ENCODE measurements at places on chromosomes 13 and 19.

DNA sequence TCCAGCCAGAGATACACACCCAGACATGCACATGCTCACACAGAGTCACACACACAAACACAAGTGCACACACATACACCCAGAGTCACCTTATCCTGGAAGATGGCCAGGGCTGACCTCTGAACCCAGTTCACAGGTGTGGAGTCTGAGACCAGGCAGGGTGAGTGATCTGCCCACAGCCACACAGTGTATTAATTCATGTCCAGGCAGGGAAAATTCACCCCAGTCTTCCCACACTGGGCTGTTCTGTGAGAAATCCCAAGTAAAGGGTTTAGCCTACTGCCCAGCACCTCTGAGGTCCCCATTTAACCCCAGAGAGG, 2.0 kb downstream of the POU2F2 start:
- DNase-seq = no peak

GRCh38 chr19:35861640-35862160, 5.0 kb downstream of the KIRREL2 start:
- no peak for DNase-seq

GRCh38 chr13:60355056-60355455, 42.0 kb upstream of the TDRD3 start:
- no peak for DNase-seq

DNA sequence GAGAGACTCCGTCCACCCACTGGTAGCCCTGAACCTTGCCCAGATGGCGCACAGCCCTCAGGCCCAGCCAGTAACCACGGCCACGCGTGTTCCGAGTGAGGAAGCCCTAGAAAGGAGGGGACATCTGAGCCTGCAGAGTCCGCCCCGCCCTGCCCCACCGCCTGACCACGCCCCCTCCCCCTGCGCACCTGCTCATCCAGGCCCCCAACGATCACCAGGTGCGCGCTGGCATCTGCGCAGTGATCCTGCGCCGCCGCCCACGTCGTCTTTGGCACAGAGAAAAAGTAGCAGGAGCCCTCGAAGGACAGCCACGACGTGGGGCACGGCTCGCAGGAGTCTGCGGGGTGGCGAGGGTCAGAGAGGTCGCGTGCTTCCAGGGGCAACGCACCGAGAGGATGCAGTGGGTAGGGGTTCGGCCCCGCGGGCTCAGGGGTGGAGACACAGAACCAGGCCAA, 2.1 kb downstream of the CLEC4G start:
- no peak for DNase-seq

GRCh38 chr19:33420821-33421220, 47.3 kb downstream of the CEBPG start:
- no peak for DNase-seq

GRCh38 chr13:91401920-91402319, 3.5 kb downstream of the GPC5 start:
- DNase-seq = no peak

- DNase-seq = no peak
Observed at GRCh38 chr13:111554539-111555267, 234.3 kb downstream of the TEX29 start.

DNA sequence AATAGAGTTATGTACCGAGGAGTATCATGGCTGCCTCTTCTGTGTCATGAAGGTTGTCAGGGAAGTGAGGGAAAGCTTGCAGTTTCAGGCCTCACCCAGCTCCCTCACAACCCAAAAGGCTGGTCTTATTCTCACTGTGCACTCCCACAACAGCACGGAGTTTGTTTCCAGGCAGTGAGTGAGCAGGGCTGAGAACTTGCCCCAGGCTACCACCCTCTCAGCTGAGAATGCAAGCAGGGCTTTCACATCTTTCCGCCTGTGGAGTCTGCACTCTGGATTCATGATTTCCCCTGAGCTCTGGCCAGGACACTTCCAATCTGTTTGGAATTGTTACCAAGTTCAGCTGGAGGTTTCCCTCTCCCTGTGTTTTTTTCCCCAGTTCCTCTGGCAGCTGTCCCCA, 2284.7 kb upstream of the PCDH20 start:
- DNase-seq = no peak

GRCh38 chr13:110103534-110103933, 203.4 kb downstream of the COL4A1 start:
- no peak for DNase-seq

GRCh38 chr19:56848166-56848565, 7.6 kb upstream of the PEG3 start:
- DNase-seq = no peak

DNA sequence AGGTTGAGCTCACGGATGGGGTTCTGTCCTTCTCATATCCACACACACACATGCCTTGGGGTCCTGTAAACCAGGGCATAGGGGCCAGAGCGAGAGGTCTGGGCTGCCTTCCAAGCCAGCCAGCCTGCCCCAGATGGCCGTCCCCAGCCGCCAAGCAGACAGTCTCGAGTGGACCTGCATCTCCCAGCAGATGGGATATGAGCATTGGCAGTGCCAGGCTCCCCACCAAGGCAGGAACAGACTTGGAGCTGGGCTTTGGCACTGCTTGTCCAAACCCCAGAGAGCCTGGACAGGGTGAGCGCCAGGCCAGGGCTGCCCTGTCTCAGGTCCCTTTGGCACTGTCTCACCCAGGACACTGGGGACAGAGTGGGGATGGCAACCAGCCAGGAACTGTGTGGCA, 130.4 kb downstream of the DPF1 start:
- DNase-seq = no peak

- no peak for DNase-seq
Observed at GRCh38 chr19:6963937-6964336, 57.3 kb downstream of the MBD3L2B start.

- no peak for DNase-seq
Observed at GRCh38 chr13:93173654-93174053, 53.0 kb upstream of the GPC6 start.

DNA sequence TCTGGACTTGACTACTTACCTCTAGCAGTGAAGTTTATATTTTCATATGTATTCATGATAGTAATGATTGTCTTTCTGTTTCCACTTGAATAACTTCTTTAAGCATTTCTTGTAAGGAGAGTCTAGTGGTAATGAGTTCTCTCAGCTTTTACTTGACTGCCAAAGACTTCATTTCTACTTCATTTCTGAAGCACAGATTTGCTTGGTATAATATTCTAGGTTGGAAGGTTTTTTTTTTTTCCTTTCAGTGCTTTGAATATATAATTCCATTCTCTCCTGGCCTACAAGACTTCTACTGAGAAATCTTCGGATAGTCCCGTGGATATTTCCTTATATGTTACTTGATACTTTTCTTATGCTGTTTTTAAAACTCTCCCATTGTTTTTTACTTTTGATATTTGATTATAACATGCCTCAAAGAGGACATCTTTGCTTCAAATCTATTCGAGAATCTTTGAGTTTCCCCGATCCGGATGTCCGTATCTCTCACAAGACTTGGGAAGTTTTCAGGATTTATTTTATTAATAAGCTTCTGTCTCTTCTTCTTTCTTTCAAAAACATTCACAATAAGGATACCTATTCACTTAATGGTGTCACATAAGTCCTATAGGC, 1560.0 kb downstream of the PCDH9 start:
- DNase-seq = no peak

- peak; percentile 44 for DNase-seq
Observed at GRCh38 chr13:39263033-39263432, 224.8 kb downstream of the NHLRC3 start.

DNA sequence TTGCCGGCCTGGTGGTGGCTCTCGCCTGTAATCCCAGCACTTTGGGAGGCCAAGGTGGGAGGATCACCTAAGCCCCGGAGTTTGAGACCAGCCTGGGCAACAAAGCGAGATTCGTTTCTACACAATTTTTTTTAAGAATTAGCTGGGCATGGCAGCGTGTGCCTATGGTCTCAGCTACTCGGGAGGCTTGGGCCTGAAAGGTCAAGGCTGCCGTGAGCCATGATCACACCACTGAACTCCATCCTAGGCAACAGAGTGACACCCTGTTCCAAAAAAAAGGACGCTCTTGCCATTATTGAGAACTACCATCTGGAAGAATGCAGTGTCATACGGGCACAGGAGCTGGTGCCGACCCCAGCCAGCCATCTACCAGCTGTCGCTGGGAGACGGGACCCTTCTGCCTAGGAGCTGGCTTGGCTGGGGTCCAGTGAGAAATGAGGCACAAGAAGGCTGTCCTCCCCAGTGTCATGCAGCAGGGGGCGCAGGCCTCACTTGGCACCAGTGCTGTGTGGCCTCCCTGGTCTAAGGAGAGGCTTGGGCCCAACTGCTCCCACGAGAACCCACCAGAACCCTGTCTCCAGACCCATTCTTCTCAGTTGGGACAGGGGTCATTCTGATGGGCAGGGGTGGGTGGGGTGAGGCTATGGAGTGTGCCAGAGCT, 12.2 kb upstream of the RELB start:
- peak; percentile 19 for DNase-seq

GRCh38 chr13:112465251-112466131, 89.3 kb downstream of the SPACA7 start:
- no peak for DNase-seq

- no peak for DNase-seq
Observed at GRCh38 chr13:110067355-110068175, 239.4 kb downstream of the COL4A1 start.

DNA sequence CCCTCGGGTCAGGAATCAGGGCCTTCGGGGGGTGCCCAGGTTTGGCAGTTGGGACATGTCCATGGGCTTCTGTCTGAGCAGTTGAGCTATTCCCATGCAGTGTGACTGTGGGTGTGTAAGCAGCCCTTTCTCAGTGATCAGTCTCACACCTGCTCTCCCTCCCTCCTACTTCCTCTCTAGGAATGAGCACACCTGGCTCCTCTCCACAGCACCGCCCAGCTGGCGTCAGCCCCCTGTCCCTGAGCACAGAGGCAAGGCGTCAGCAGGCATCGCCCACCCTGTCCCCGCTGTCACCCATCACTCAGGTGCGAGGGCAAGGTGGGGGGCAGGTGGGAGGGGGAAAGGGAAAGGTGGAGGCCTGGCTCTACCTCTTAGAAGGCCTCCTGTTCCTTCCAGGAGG, 25.9 kb downstream of the COMP start:
- DNase-seq = no peak

GRCh38 chr13:92668157-92668556, 558.5 kb upstream of the GPC6 start:
- no peak for DNase-seq

DNA sequence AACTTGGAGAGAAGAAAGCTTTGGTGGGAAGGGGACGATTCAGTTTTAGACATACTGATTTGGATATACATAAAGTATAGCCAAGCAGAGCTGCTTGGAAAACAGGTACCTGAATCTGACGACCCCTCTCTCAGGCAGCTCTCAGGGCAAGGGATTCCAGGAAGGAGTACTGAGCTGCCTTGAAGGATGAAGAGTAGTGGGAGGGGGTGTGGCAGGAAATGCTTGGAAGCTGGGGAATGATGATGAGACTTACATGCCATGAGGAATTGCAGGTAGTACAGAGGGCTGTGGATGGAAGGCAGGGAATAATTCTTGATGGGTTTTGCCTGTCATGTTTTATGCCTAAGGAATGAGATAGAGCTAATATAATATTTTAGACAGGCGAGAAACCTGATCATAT, 38.7 kb downstream of the HTR2A start:
- DNase-seq = no peak

- no peak for DNase-seq
Observed at GRCh38 chr19:34428549-34429285, 536 bp downstream of the UBA2 start.

GRCh38 chr19:1070576-1070930, 3.6 kb downstream of the ARHGAP45 start:
- no peak for DNase-seq

- DNase-seq = no peak
Observed at GRCh38 chr19:35689836-35690235, 14.5 kb upstream of the ZBTB32 start.

- no peak for DNase-seq
Observed at GRCh38 chr19:13557756-13558398, 51.6 kb upstream of the CACNA1A start.

DNA sequence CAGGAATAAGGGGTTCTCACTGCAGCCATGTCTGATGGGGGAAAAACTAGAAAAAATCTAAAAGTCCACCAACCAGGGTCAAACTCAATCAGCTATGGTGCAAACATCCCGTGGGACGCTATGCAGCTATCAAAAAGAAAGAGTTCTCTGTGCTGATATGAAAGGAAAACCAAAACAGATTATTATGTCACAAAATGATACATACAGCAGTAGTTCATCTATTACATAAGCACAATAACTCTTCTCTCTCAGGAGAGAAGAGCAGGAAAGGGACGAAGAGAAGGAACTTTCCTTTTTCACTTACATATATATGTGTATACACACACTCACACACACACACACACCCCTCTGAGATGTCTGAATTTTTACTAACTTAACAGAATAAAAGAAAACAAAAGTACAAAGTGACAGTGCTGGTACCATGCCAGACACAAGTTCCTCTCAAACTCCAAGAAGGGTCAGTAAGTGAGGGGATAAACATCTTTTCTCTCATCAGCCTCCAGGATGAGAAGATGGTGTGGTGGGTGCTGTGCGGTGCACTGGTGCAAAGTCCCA, 2.9 kb upstream of the FKRP start:
- DNase-seq = no peak

GRCh38 chr13:63190219-63190618, 1774.6 kb upstream of the PCDH20 start:
- no peak for DNase-seq

GRCh38 chr13:75416327-75417011, 65.5 kb downstream of the TBC1D4 start:
- DNase-seq = no peak

- DNase-seq = no peak
Observed at GRCh38 chr19:39430675-39431593, 4.8 kb downstream of the RPS16 start.

DNA sequence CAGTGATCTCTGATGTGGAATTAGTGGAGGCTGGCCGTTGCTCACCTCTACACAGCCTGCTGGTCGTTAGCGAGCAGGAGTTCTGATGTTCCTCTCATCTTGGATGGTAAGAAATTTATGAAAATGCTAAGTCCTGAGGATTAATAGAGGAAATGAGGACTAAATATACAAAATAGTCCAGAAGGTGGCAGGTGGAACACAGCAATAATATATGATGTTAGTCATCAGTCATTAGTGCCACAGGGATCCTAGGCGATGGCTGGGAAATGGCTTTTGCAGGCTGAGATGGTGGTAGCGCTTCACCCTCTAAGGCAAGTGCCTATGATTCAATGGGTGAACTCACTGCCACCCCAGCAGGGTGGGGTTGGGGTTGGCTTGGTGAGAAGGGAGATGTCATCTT, 338.6 kb upstream of the TMTC4 start:
- DNase-seq = no peak

- no peak for DNase-seq
Observed at GRCh38 chr13:47303626-47304025, 406.8 kb upstream of the HTR2A start.

- no peak for DNase-seq
Observed at GRCh38 chr19:5951338-5951861, 26.5 kb downstream of the RANBP3 start.

- no peak for DNase-seq
Observed at GRCh38 chr19:11580116-11580515, 2.7 kb upstream of the ACP5 start.

GRCh38 chr13:30796132-30796572, 60.8 kb downstream of the ALOX5AP start:
- DNase-seq = no peak

DNA sequence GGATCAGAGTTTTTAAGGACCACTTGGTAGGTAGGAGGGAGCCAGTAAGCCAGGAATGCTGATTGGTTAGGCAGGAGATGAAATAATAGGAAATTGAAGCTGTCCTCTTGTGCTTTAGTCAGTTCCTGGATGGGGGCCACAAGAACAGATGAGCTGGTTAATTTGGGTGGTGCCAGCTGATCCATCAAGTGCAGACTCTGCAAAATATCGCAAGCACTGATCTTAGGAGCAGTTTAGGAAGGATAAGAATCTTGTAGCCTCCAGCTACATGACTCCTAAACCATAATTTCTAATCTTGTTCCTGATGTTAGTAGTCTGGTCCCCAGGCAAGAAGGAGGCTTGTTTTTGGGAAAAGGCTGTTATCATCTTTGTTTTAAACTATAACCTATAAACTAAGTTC, 117.9 kb upstream of the GPR12 start:
- no peak for DNase-seq

Measured in renal cortex interstitium (tissue), 15 donors.